ENCODE measurements at places on chromosomes 1 and 21. TPM values are rescaled to one million over a fixed set of nuclear protein-coding genes. Genes with fewer than 3 reads are reported as not detected.

The HTR6 gene
- total RNA-seq: not detected

The OPRD1 gene
- not detected for total RNA-seq

The CCDC181 gene
- total RNA-seq: 0.09 TPM

The CCDC190 gene
- not detected for total RNA-seq

The UMODL1 gene
- not detected for total RNA-seq

The FAM177B gene
- total RNA-seq: not detected

The GJA9 gene
- total RNA-seq: not detected

The NGF gene
- not detected for total RNA-seq

The DLGAP3 gene
- total RNA-seq: 0.32 TPM

The CRYAA gene
- not detected for total RNA-seq

The PTPN7 gene
- total RNA-seq: 398 TPM

The HAO2 gene
- not detected for total RNA-seq

The FCRL4 gene
- total RNA-seq: not detected

The FCRL6 gene
- total RNA-seq: not detected

The KRTAP21-2 gene
- not detected for total RNA-seq

The KIF17 gene
- total RNA-seq: 0.09 TPM

The MAN1C1 gene
- 5.0 TPM for total RNA-seq

The S100A10 gene
- 145 TPM for total RNA-seq

The ZSWIM5 gene
- total RNA-seq: 0.21 TPM

The ETNK2 gene
- total RNA-seq: 0.37 TPM

The KCNJ10 gene
- not detected for total RNA-seq

The RHBDL2 gene
- total RNA-seq: not detected

The GUCA2B gene
- not detected for total RNA-seq

The NES gene
- not detected for total RNA-seq

The S100A14 gene
- total RNA-seq: not detected

The LCE3D gene
- total RNA-seq: not detected

The CADM3 gene
- not detected for total RNA-seq

The MAEL gene
- total RNA-seq: not detected

The TRIM67 gene
- total RNA-seq: not detected

The ORC1 gene
- total RNA-seq: 38.9 TPM
